ENCODE measurements at places on chromosomes 5 and 9.

DNA sequence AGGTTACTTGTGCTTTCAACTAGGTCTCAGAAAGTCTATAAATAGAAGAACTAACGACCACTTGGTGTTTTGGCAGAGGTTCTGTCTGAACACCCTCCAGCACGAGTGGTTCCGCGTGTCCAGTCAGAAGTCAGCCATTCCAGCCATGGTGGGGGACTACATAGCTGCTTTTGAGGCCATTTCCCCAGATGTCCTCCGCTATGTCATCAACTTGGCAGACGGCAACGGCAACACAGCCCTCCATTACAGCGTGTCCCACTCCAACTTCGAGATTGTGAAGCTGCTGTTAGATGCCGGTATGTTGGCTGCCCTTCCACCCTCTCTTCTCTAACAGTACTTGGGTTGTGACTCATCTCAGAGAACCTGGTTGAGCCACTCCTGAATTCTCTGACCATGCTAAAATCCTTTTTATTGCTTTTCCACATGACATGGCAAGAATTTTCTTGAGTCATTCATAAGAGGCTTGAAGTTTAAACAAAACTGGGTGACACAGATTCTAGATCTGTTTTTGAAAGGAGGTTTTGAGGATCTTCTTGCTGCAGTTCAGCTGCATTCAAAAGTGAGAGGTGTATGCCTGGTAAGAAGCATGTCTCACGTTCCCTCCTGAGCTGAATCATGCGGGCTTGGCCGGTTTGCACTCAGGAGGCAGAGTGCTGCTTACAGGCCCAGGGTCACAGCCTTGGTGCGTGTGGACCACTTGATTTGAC lies 103.1 kb upstream of the DMRT1 start:
- peak; percentile 95 for DNase-seq

GRCh38 chr5:180646963-180647305 lies 2.5 kb downstream of the FLT4 start:
- no peak for DNase-seq

GRCh38 chr9:37899041-37899440 lies 4.9 kb downstream of the SLC25A51 start:
- DNase-seq = peak; percentile 78

DNA sequence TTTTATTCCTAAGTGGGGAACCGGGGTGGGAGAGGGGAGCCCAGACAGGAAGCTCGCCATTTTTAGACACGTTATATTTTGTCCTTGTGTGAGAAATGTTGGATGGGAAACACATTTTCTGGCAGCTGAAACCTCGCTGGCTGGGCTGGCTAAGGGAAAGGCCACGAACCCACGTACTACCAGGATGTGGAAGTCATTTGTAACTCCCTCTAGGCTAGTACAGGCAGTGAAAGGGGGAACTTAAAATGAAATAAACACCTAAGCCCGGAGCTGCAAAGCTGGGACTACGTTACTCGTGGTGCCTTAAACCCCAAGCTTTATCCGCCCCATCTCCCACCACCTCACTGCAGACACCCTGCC lies 42.5 kb downstream of the TMEM174 start:
- DNase-seq = no peak

GRCh38 chr5:35365758-35366157 lies 135.5 kb upstream of the PRLR start:
- DNase-seq = no peak

- no peak for DNase-seq
Measured at GRCh38 chr9:100652850-100653249, 75.0 kb downstream of the CAVIN4 start.

DNA sequence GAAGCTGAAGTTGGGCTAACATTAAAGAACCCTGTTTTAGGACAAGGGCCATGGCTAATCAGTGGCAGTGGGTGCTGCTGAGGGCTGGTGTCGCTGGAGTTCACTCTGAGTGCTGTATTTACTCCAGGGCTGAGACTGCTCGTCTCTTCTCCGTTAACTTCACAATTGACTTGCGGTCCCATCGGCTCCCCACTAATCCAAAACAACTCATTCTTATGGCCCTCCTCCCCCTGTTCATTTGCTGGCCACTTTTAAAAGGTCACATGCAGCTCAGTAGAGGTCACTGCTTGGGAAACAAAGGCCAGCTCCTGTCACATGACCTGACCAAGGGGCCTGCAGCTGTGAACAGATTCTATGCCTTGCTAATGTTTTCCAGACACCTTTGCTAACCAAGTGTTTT lies 38.4 kb downstream of the PTCH1 start:
- DNase-seq = no peak

DNA sequence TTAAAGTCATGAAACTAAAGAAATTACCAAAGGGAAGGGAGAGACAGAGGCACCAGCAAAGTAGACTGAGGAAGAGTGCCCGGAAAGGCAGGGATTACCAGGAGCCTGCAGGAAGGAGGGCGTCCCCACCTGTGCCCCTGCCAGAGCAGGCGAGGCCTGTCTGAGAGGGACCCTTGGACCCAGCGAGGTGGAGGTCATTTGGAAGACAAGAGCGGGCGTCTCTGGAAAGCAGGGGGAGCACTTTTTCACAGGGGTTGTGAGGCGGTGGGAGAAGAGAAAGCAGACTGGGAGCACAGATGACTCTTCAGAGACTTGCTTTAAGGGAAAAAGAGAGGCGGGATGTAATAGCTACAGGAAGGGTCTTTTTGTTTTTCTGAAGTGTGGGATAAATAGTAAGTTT lies 27.5 kb upstream of the SLC2A8 start:
- no peak for DNase-seq

GRCh38 chr5:24005384-24005783 lies 498.0 kb downstream of the PRDM9 start:
- DNase-seq = no peak

GRCh38 chr5:139272471-139273321 lies 20.8 kb upstream of the MATR3 start:
- DNase-seq = peak; percentile 66

GRCh38 chr9:92728831-92729734 lies 35.5 kb downstream of the BICD2 start:
- DNase-seq = no peak

GRCh38 chr5:22070186-22070728 lies 782.9 kb downstream of the CDH12 start:
- DNase-seq = no peak

- no peak for DNase-seq
Measured at GRCh38 chr5:71454913-71455312, 538 bp upstream of the BDP1 start.

GRCh38 chr9:80049096-80049782 lies 477.5 kb downstream of the TLE4 start:
- DNase-seq = no peak

DNA sequence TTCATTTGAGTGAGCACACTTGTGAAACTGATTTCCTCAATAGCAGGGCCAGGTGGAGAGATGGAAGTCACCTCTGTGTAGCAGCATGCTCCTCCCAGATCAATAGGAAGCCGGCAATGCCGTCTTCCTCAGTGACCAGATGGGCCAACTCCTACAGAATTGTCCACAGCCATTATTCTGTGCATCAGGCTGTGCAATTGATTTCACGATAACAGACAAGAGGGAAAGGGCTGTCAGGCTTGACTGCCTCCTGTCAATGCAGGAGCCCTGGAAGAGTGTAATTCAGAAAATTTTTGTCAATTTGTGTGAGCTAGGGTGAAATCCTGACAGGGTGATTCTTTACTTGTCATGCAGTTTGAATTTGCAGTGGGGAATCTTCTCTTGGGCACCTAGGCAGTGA lies 838.4 kb upstream of the NUDT12 start:
- DNase-seq = no peak

DNA sequence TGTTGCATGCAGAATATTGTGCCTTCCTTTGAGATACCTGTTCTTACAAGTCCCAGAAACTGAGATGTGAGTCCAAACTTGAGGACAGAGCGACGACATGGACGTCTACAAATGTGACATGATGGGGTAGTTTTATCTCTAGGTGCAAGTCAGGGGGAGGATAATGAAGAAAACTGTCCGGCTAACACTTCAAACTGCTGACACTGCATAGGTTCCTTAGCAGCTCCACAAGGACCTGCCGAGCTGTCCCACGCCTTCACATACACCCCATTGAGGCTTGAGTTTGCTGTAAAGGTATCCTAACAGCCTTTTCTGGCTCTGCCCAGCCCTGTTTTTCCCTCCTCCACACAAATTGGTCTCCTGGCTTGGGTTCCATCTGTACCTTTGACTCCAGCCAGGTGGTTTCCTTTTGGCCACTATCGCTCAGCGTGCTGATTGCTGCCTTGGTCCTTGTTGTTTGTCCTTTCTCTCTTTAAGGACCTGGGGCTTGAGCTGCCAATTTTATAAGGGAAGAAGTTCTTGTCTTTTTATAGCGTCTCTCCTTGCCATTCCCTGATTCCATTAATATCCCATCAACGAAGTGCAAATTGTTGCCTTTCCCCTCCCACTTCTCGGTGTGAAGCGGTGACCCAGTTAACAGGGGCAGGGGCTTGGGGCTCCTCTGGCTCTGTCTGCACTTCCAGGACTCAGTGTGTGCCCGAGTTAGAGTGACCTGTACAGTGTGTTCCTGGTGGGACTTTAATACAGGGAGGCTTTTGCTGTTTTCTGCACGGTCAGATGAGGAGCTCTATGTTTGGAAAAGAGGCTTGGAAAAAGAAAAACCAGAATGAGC lies 100.3 kb downstream of the PCSK1 start:
- no peak for DNase-seq

DNA sequence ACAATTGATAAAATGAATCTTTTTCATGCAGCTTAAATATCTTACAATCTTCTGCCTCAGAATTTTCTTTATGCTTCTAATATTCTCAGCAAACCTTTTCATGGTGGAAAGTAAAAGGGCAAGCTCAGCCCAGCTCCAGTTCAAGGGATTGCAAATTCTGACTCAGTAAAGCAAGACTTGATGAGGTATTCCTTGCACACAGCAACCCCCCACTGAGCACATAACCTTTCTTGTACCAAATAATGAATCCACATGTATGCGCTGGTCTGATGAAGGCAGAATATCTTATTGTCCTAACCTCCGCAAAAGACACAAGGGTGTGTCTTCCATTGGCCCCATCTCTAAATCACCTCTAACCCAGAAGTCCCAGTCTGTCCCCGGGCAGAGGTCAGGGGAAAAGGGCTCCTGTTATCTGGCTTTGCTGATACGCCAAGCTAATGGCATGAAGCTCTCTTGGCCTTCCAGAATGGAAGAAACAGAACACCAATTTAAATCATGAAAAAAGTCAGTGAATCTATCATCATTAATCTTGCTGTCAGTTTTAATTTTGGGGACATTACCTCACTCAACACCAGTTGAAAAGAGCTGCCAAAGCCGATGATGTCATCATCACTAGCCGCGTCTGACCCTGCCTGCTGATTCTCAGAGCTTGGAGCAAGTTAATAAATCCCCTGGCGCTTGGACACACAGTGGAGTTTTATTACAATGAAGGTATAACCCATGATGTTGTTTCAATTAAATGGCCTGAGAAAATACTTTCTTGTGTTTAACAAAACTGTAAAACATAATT lies 592.5 kb upstream of the CLINT1 start:
- peak; percentile 60 for DNase-seq

DNA sequence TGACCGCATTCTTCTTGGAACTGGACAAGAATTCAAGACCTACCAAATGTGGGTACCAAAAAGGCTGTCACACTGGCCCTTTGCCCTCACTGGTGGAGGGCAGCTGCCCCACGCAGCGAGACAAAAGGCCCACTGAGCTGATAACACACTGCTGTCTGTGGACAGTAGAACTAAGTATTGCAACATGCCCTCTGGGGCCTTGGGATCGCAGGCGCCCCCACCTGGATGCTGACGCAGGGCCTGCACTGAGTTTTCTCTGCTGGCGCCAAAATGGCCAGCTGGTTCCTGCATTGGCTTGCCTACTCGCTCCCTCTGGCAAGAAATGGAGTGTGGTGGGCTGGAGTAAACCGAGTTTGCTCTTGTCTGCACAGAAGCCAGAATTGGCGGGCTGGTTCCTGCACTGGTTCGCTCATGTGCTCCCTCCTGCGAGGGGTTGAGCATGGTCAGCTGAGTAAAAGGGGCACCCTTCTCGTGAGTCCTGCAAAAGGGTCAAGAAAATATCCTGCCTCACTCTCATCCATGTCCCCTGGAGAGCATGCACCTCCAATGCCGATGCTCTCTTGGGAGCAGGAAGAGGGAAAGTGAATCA lies 55.7 kb downstream of the NXNL2 start:
- no peak for DNase-seq

GRCh38 chr9:131138676-131139075 lies 13.3 kb downstream of the NUP214 start:
- DNase-seq = no peak

GRCh38 chr9:134571326-134571931 lies 70.2 kb upstream of the COL5A1 start:
- no peak for DNase-seq

GRCh38 chr9:134349936-134350335 lies 23.7 kb downstream of the RXRA start:
- DNase-seq = no peak

DNA sequence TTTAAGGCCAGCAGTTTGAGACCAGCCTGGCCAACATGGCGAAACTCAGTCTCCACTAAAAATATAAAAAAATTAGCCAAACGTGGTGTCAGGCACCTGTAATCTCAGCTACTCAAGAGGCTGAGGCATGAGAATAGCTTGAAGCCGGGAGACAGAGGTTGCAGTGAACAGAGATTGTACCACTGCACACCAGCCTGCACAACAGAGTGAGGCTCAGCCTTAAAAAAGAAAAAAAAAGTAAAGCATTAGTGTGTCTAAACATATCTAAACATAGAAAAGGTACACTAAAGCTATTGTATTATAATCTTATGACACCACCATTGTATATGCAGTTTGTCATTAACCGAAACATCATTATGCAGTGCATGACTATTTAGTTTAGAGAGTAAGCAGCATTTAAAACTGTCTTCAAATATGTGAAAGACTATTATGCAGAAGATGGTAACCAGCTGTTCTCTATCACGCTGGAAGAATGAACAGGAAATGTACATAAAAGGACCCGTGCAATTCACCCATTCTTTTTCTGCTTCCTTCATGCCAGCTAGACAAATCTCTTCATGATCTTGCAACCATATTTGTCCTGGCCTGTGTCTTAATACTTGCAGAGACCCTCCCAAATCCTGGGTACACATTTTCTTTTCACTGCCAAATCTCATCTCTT lies 58.6 kb downstream of the ITGA1 start:
- DNase-seq = peak; percentile 27

GRCh38 chr9:100473276-100474081 lies 530 bp downstream of the TMEFF1 start:
- DNase-seq = peak; percentile 47

GRCh38 chr5:173237875-173238220 lies 2.8 kb upstream of the NKX2-5 start:
- no peak for DNase-seq

- no peak for DNase-seq
Measured at GRCh38 chr5:58629271-58630159, 46.6 kb downstream of the RAB3C start.

GRCh38 chr5:11390291-11390767 lies 513.9 kb downstream of the CTNND2 start:
- DNase-seq = peak; percentile 95

GRCh38 chr9:33044677-33045282 lies 19.7 kb downstream of the DNAJA1 start:
- DNase-seq = peak; percentile 26

GRCh38 chr5:148786456-148786855 lies 40.0 kb upstream of the ADRB2 start:
- DNase-seq = peak; percentile 61

DNA sequence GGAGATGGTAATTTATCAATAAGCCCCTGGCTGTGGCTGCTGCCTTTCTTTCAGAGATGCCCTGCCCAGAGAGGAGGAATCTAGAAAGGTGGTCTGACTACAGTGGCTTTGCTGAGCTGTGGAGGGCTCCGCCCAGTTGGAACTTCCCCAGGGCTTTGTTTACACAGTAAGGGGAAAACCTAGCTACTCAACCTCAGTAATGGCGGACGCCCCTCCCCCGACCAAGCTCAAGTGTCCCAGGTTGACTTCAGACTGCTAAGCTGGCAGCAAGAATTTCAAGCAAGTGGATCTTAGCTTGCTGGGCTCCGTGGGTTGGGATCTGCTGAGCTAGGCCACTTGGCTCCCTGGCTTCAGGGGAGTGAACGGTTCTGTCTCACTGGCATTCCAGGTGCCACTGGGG lies 865.4 kb upstream of the ACO1 start:
- DNase-seq = no peak
